ENCODE measurements at places on chromosomes 7 and 10.

- DNase-seq, result peak; percentile 4
Observed at GRCh38 chr10:94138391-94138790, 144.7 kb downstream of the PLCE1 start.

DNA sequence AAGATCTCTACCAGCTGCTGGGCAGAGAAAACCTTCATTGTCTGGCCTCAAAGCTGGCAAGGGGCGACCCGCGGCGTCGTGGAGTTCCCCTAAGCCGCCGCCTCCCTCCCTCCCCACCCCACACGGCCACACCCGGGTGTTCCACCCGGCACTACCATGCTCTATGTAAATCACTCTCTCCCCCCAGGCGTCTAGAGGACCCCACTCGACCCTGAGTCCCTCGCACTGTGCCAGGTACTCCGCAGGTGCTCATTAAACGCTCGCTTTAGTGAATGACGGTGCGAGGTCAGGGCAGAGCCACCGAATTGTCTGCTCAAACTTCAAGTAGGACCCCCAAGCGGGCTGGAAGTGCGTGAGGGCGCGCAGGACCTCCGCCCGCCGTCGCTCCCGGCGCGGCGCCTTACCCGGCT lies 628 bp downstream of the PARP12 start:
- no peak for DNase-seq

DNA sequence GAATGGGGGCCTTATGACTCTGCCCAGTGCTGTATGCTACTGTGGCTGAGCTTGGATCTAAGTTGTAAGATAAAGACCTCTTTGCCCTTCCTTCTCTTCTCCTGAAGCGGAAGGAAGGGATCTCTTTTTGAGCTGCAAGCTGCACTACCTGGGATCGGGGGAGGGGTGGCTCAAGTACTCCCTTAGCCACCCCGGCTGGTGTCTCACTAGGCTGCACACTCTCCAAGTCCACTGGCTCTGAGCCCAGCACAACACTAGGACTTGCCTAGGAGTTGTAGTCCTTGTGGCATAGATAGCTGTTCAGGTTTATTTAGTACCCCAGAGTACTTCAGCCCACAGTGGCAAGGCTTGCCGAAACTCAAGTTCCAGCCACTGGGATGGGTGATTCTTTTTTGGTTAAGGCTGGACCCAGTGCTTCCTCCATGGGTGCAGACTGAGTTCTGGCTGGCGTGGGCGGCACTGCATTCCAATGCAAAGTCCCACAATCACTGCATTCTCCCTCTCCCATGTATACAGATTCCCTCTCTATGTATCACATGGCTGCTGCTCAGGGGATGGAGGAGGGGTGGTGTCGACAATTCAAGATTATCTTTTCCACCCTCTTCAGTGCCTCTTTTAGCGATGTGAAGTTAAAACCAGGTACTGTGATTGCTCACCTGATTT lies 76.2 kb upstream of the SLC25A13 start:
- peak; percentile 7 for DNase-seq

DNA sequence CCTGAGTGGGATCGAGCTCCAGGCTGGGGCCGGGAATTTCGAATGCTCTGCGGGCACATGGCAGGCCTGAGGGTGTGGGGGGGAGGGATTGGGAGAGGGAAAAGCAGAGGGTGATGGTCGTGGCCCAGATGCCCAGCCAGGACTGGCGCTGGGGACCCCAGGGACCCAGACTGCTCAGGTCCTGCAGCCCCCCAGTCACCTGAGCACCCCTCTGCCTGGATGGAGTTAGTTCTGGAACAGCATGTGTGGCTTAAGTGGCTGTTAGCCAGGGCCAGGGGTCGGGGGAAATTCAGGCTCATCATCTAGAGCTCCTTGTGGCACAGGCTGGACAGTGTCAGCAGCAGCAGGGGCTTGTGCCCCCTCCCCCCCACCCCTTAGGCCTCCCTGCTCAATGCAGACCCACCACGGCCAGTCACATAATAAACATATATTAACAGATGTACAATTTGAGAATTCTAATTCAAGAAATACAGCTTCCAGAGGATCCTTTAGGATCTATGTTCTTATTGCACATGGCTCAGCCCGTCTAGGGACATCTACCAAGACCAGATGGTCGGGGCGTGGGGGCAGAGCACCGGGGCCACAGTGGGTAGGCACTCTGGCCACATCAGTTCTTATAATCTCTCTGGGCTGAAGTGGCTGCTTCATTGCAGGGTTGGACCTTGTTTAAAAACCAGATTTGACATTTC lies 22.2 kb downstream of the DNAJB12 start:
- DNase-seq, result no peak

GRCh38 chr7:134085311-134085710 lies 41.8 kb upstream of the LRGUK start:
- no peak for DNase-seq

- DNase-seq, result peak; percentile 76
Observed at GRCh38 chr10:10796774-10797415, 220.8 kb upstream of the CELF2 start.

GRCh38 chr7:40519009-40519408 lies 384.2 kb downstream of the SUGCT start:
- no peak for DNase-seq

DNA sequence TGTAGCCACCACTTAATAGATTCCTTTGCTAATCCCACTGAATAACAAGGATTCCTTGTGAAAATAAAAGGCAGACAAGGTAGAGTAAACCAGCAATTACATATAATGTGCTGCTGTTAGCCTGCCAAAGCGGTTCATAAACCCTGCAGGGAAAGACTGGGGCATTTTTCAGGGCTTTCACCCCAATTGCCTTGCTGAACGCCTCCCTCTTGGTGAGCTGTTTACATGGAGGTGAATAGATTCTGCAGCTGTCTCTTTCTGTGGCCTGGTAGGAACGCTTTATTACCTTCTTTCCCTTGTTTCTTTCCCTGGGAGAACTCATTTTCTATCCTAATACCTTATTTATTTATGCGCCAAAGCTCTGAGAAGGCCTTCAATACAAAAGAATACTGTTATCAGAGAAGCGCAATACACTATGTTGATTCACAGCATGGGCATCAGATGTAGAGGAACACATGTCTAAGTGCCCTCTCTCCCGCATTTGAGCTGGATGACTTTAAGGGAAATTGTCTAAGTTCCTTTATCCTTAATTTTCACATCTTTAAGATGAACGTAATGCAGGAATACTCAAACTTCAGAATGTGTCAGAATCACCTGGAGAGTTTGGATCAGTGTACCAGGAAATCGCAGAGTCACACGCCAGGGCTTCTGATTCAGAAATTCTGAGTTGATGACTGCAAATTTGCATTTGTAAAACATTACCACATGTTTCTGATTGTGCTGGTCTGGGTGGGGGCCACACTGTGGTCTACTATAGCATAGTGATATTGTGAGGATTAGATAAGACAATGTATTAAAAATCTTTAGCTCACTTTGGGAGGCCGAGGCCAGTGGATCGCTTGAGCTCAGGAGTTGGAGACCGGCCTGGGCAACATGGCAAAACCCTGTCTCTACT lies 1203.8 kb downstream of the SORCS3 start:
- no peak for DNase-seq

GRCh38 chr10:16720812-16721211 lies 96.4 kb downstream of the RSU1 start:
- DNase-seq, result no peak

GRCh38 chr10:55091691-55092328 lies 290.8 kb upstream of the PCDH15 start:
- DNase-seq, result peak; percentile 27

- peak; percentile 14 for DNase-seq
Observed at GRCh38 chr10:127715782-127716378, 21.1 kb upstream of the FOXI2 start.
